Stimulated activated CD8-positive, alpha-beta memory T cell treated with anti-CD3 and anti-CD28 coated beads, Interleukin-15, amount 100 ng/mL, for 4 hours (primary cell): ENCODE measurements at places on chromosomes 1 and 21.

DNA sequence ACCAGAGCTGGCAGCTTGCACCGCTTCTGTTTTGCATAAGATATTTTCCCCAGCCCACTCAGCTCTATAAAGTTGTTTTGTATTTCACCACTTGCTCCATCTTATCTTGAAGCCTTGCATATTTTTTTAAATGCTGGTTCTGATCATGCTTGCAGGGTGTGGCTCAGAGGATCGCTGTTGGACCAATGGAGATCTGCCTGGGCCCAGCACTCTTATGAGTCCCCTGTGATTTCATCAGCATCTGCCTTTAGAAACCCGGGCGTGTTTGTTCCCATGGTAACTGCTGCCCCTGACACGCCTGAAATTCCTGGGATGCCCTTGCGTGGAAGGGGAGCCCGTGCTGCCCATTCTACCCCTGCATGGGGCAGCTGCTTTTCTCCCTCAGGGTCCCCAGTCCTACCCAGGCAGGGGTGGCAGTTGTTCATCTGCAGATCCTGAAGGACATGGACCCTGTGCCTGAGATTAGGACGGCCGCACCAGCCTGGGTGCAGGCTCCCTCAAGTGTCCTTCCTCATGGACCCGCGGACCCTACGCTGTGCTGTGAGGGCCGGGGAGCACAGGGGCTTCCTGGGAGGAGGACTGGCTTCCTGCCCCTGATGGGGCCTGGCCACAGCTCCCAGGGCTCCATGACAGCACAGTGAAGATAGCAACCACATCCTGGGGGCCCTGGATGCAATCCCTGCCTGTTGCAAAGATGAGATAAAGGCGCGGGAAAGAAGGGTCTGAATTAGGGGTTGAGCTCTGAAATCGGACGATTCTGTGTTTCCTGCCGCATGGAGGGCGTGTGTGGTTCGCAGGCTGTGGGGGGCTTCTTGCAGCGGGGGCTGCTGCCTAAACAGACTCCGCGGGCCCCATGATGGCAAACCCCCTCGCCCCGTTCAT lies 226.5 kb downstream of the SDCCAG8 start:
- no peak for DNase-seq

DNA sequence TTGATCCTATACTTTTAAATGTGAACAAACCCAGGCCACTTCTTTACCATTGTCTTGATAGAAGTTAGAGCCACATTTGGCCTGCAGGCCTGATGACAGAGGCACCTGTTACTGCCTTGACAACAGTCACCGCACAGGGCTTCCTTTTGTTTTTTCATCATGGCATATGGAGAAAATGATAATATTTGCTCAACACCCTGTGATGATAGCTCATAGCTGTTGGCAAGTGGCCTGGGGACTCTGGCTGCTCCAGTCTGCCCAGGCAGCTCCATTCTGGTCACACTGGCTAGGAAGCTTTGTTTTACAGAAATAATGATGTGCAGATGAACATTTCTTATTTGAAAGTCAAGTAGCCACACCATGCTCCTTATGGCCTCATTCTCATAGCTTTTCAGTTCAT lies 89.6 kb upstream of the GPR88 start:
- DNase-seq: no peak

DNA sequence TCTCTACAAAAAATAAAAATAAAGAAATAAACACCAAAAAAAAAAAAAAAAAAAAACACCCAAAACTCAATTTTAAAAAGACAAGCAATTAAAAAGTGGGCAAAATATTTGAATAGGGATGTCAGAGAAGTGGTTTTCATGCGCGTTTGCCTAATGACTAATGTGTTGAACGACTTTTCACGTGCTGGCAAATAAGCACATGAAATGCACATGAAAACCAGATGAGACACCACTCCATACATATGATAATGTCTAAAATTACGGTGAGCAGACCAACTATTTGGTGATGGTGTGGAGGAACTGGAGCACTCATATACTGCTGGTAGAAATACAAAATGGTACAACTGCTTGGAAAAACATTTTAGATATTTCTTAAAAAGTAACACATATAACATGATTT lies 39.4 kb upstream of the UHMK1 start:
- DNase-seq: no peak

DNA sequence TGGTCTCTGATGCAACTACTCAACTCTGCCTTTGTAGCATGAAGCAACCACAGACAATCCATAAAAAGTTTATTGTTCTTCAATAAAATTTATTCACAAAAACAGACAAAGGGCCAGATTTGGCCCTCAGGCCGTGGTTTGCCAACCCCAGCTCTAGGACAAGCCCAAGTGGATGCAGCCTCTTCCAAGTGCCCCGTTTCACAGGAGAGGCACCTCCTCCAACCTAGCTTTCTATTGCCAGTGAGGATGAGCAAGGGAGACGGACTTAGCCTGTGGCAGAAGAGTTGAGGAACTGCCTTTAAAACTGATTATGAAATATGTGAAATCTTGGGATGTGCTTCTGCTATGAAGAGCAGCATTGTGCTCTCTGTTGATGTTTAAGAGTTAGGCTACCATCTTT lies 105.4 kb downstream of the PSMG1 start:
- no peak for DNase-seq

- DNase-seq: no peak
These were observed 4.2 kb downstream of the RD3 start for GRCh38 chr1:211487672-211488208.

DNA sequence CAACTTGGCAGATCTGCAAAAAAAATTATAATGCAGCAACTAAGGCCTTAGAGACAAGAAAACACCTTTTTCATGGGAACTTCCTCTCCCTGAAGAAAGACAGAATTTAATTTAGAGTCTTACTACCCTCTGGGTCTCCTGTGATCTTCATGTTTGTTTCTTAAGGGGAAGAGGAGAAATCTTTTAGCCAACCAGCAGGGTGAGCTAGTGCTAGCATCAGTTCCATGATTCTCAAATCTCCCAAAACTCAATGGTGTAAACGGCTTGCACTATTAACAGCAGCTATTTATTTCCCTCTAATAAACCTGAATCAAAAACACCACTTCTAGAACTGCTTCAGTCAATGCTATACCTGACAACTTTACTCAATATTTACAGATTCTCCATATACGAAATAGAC lies 3.8 kb downstream of the ZNF644 start:
- no peak for DNase-seq

- DNase-seq: no peak
These were observed 1.2 kb upstream of the SLC25A34 start for GRCh38 chr1:15734901-15735300.

DNA sequence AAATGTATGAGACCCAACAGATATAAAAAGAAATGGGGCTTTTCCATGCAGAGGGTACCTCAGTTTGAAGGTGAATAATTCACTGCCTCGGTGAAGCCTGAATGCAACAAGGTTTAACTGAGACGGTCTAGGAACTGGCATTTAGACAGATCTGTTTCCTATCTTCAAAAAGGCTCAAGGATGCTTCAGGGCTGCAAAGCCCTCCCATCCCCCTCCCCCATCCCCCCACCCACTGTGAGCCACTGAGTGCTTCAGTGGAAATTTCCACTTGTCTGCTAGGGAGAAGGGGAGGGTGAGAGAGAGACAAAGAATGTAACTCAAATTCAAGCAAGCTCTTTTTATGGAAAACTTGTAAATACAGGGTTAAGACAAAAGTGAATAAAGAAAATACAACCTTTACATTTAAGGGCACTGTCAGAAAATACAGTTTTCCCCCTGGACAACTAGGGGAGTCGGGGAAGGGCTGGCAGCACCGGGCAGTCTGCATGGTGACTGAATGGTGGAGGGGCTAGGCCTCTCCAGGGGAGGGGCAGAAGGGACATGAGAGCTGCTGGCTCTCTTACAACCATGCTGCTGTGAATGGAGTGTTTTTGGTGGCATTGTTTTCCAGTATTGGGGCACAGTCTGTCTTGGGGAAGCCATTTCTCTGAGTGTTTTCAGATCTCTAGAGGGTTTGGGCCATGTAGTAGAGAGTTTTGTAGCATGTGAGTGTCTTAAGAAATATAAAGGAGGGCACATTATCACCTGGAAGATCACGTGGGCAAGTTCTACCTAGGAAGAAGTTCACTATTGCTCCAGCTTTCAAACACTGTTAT lies 56.7 kb downstream of the MRPS6 start:
- no peak for DNase-seq

GRCh38 chr1:3170561-3171453 lies 101.8 kb downstream of the PRDM16 start:
- DNase-seq: no peak

DNA sequence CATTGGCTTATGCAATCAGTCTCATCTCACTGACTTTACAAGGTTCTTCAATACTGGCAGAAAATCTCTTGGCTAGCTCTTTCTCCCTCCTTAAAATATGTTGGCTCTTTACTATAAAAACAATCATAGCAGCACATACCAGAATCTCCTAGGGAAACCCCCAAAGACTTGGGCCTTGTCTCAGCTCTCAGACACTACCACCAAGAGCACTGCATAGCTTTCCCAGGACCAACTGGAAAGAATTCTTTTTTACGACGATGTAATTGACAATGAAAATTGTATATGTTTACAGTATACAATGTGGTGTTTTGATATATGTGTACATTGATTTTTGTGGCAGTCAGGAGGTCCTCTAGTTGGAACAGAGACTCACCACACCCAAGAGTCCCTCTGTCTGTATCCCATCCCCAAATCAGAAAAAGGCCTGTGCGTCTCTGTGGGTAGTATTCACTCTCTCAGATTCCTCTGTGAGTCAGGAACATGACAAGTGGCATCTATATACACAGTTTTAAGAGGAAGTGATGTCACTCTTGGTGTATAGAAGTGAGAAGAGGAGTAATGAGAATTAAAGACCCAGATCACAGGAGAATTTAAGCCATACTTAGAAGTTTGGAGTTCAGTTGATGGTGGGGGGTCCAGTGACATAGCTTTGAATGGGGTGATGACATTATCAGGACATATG lies 21.1 kb downstream of the SMAP2 start:
- no peak for DNase-seq

- DNase-seq: no peak
These were observed 118.2 kb downstream of the RRAGC start for GRCh38 chr1:38741341-38741740.

DNA sequence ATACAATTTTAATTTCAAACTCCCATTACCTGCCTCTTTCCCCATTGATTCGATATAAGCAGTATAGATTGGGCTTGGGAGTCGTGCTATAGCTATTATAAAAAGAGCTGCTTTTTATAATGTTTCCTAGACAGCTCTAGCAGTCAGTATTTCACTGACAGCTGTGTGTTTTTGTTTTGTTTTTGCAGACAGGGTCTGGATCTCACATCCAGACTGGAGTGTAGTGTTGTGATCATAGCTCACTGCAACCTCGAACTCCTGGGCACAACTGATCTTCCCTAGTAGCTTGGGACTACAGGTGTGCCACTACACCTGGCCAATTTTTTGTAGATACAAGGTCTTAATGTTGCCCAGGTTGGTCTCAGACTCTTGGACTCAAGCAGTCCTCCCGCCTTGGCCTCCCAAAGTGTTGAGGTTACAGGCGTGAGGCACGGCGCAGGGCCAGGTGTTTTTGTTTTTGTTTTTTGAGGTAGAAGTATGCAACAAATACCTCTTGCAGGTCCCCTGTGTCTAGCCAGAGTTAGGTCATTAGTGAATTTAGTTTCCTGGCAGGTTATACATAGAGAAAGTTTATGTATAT lies 1.7 kb downstream of the NASP start:
- no peak for DNase-seq

- no peak for DNase-seq
These were observed 352.3 kb upstream of the B3GALT2 start for GRCh38 chr1:193538680-193539079.

GRCh38 chr1:15937146-15937545 lies 38.8 kb downstream of the ZBTB17 start:
- DNase-seq: no peak

DNA sequence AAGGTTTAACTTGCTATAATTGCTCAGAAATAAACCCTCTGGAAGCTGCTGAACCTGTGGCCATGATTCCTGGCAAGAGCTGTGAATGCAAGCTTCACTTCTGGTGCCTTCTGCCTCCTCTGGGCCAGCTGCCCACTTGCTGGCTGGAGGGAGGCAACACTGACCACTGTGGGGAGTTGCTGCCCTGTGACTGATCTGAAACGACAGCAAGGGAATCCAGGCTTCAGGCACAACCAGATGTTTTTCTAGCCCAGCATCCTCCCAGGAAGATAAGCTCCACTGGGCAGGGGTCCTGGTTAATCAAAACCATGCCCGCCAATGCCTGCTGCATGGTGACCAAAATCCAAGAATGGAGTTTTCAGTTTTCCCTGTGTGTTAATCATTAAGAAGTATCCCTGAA lies 180.0 kb upstream of the HMGB4 start:
- DNase-seq: no peak

DNA sequence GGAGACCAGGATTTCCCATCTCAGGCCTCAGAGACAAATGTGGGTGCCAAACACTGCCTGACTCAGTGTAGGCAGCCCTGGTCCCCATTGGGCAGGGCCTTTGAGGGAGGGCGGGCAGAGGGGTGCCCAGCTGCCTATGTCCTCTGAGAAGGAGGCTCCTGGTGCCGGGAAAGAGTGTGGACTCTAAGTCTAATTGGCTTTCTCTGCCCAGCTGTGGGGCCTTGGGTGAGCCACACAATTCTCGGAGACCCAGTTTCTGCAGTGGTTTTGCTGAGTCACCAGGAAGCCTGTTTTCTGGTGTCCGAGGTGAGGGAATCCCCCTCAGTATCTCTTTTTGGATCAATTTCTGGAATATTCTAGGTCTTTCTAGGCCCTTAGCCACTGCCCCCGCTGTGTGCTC lies 35.3 kb upstream of the ACTL8 start:
- DNase-seq: no peak
